Frontal cortex (tissue), 4 donors: ENCODE measurements at places on chromosomes 16 and 17. TPM values are rescaled to one million over a fixed set of nuclear protein-coding genes. Genes with fewer than 3 reads are reported as not detected.

Gene KDM8
- 3.3 TPM for total RNA-seq

DNA sequence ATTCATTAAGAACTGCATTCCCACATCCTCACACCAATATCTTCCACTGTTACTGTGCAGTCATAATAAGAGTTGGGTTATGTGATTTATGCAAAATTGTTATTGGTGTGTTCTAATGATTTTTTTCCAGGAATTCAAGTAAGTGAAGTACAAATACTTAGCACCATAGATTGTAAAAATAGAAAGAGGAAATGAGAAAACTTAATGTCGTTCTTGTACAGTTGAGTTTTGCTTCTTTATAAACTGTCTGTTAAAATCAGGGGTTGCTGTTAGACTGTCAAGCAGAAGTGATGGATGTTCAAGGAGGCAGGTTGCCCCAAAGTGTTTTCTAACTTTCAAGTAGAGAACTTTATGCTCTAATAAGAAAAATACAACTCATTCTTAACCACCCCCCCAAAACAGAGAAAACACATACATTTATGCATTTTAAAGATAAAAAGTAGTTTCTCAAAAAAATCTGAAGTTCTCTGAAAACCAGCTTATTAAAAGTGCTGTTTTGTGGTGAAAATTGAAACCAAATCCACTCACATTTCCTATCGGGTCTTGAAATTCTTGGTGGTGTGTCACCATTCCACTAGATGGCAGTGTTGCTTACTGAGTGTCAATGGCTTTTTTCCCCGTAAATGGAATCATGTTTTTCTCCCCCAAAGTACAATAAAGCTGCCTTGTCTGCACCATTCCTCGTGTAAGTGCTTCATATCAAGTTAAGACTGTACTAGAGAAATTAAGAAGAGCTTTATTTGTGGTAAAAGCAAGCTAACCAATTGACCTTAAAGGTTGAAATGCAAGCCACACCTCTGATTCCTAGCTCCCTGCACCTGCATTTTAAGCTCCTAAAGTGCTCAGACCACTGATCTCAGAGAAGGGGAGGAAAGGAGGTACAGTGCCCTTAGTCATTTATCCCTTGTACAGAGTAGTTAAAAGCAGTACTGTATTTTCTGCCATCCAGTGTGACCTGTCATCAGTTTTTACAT is 4.7 kb upstream of the IGSF6 start:
- peak; percentile 54 for DNase-seq

- no peak for DNase-seq
Observed at GRCh38 chr17:4318186-4318585, 48.3 kb downstream of the UBE2G1 start.

DNA sequence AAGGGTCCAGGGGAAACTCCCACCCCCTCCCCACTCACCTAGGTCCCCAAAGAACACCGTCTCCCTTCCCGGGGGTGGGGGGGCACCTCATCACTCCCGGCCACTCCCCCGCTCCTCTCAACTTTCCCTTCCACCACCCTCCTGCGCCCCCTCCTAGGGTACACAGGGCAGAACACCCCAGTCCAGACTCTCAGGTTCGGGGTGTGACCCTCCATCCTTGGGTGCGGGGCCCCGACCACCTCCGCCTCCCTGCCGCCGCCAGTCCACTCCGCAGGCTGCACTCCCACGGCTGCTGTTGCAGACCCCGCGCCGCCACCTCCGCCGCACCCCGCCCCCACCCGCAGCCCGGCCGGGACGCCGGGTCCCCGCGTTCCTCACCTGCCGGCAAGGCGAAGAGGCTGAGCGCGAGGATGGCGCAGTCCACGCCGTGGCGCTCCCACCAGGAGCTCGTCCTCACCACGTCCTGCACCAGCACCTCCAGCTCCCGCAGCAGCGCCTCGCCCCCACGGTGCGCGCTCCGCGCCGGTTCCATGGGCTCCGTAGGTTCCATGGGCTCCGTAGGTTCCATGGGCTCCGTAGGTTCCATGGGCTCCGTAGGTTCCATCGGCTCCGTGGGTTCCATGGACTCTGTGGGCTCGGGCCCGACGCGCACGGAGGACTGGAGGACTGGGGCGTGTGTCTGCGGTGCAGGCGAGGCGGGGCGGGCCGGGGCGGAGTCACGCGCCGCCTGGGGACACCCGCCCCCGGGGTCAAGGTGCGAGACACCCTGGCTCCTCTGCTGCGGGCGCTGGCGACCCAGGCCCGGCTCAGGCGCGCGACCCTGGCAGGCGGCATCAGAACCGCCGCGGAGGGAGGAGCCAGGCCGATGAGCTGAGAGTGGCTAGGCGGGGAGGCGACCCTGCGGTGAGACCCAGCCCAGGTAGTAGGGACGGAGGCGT is at the start of gene FADS6:
Gene FADS6, minus strand, starts transcription at position 660 of the 938 bp plus-strand sequence. Its CDS starts 38 bp downstream, at position 622.
- DNase-seq = no peak

DNA sequence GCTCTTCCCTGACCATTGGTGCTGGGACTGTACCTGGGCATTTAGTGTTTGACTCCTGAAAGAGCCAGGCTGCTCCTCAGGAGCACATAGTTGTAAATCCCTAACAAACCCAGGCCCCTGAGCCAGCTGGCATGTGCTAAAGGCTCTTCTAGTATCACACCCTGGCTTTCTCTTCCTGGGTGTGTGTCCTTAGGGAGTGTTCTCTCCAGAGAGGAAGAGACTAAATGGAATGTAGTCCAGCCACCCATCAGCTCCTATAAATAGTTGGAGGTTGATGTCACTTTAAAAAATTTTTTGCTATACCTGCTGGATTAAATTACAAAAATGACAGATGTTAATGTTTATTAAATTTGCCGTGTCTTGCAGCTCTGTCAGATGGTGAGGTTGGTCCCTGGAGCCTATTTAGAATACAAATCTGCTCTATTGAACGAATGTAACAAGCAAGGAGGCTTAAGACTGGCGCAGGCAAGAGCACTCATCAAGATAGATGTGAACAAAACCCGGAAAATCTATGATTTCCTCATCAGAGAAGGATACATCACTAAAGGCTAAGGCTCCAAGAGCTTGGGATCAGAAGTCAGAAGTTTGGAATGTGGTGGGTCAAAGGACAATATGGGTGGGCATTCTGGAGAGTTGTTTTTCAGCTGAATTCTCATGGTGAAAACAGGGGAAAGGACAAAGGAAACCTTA is 13.1 kb upstream of the DUSP14 start:
- DNase-seq = no peak

- DNase-seq = no peak
Observed at GRCh38 chr16:84354306-84354705, 14.0 kb upstream of the ATP2C2 start.
